ENCODE measurements at places on chromosomes 6 and 20.

GRCh38 chr6:128310451-128310850 lies 209.9 kb downstream of the PTPRK start:
- DNase-seq, result no peak

DNA sequence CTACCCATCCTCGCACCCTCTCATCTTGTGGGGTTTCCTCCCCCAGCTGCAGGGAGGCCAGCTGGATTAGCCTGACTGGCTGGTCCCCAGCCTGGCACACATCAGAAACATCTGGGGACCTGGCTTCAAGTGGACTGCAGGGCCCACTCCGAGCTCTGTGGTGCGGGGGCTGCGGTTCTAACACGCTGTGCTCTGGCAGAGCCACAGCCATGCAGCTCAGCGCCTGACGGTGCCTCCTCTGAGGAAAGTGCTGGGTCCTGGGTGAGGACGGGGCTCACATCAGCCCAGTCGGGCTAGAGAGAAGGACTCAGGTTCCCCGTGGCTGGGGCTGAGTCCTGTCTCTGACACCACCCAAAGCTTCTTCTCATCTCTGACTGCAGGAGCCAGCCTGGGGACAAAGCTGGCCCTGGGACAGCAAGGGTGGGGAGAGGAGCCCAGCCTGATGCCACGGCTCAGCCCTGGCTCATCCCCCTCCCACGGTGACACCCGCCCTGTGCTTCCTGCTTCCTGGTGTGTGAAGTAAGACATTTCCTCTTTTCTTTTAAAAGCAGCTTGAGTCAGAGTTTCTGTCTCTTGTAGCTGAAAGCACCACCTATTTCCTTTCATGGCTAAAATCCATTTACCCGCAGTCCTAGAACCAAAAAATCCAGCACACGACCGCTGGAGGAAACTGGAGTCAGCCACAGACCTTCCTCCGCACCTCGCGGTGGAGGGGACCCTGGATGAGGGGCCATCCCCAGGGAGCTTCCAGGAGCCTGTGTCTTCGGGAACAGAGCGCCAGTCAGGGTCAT lies 127.4 kb upstream of the AFDN start:
- no peak for DNase-seq

DNA sequence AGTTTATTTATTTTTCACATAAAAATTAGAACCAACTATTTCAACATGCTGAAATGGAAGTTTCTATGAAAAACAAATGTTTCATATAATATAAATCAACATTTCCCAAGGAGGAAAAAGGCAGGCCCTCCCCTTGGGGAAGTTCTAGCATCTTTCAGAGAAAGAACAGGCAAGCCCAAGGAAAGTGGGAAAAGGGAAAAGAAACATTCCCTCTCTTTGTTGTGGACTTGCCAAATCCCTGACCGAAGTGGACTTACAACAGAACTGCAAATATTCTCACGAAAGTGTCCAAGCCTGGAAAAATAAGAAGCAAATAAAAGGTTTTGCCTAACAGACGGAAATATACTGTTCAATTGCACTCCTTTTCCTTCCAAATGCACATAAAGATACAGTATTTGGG lies 214.4 kb downstream of the ATXN1 start:
- DNase-seq, result no peak

- peak; percentile 67 for DNase-seq
Measured at GRCh38 chr6:169935348-169935718, 183.9 kb downstream of the ERMARD start.

GRCh38 chr6:130734161-130734560 lies 93.0 kb upstream of the SMLR1 start:
- no peak for DNase-seq

- peak; percentile 23 for DNase-seq
Measured at GRCh38 chr6:97150932-97151331, 132.1 kb downstream of the MMS22L start.

- peak; percentile 15 for DNase-seq
Measured at GRCh38 chr6:50936277-50936681, 117.6 kb downstream of the TFAP2B start.

- no peak for DNase-seq
Measured at GRCh38 chr6:30325150-30325872, 1.4 kb upstream of the TRIM39 start.

DNA sequence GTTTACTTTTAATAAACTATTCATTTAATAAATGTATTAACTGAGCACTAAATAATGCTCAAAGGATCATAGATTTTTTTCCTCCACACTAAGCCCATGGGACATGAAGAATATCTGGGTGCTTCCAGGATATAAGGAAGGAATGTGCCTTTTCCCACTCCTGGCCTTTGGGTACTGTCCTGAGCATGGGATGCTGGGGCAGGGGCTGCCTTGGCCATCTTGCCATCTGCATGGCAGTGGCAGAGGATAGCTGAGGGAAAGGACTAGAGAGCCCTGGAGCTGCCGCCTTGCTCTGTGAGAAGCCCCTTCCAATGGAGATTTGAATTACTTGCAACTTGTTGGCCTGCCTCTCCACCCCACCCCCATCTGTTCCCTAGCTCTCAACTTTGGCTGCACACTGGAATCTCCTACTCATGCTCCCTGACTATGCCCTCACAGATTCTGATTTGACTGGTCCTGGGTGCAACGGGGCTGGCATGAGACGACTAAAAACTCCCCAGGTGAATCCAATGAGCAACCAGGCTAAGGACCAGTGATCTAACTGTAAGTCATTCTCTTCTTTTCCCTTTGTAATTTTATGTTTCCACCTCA lies 15.6 kb downstream of the DDRGK1 start:
- no peak for DNase-seq

GRCh38 chr6:22147921-22148776 lies 148.7 kb downstream of the PRL start:
- peak; percentile 94 for DNase-seq

DNA sequence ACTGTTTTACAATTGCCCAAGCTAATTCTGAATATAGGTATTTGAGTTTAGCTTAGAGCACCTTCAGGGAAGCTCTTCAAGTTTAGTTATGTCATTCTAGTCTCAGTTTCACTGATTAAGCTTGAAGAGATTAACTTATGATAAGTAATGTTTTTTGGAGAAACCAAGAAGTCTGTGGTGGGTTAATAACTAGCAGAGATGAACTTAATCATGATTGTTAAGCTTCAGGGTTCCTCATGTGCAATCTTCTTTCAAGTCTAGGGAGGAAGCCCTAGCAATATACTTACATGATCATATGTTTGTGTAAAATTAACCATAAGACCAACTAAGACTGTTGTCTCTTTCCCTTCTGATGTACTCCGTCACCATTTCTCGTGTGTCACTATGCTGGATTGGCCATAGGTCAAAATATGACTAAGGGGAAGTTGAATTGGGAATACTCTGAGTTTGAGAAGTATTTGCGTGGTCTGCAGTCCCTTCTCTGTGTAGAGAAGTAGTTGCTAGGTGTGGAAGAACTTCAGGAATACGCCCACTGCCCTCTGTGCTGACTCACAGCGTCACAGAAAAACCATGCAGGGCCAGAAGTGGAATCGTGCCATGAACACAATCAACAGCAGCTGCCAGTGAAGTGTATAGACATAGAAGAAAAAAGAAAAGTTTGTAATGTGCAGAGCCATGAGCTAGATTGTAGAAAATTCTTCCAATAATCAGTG lies 88.3 kb downstream of the SH3BGRL2 start:
- peak; percentile 2 for DNase-seq

DNA sequence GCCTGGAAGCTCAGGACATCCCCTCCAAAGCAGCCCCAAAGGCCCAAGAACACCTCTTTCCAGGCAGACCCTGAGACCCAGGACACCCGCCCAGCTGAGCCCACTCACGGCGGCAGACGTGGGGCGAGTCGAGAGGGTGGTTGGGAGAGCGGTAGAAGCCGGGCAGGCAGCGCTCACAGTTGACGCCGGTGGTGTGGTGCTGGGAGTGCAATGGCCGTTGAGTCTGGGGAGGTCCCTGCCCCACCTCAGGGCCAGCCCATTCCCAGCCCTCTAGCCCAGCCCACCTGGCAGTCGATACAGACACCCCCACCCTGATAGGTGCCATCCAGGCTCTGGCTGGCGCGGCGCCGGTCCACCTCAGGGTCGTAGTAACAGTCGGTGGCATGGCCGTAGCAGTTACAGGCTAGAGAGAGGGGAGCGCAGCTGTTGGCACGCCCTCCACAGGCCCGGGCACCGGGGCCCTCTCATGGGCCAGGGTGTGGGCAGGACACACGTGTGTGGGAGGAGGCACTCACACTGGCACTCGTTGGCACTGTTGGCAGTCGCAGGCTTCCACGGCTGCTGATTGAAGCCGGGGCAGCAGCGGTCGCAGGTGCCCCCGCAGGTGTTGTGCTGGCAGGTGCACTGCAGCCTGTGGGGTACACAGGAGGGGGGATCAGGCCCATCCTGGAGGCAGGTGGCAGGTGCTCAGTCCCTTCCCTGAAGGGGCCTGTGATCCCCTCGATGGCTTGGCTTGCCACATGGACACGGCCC lies 20.5 kb downstream of the LAMA5 start:
- DNase-seq, result no peak

GRCh38 chr6:75188221-75188925 lies 17.5 kb downstream of the COL12A1 start:
- no peak for DNase-seq

DNA sequence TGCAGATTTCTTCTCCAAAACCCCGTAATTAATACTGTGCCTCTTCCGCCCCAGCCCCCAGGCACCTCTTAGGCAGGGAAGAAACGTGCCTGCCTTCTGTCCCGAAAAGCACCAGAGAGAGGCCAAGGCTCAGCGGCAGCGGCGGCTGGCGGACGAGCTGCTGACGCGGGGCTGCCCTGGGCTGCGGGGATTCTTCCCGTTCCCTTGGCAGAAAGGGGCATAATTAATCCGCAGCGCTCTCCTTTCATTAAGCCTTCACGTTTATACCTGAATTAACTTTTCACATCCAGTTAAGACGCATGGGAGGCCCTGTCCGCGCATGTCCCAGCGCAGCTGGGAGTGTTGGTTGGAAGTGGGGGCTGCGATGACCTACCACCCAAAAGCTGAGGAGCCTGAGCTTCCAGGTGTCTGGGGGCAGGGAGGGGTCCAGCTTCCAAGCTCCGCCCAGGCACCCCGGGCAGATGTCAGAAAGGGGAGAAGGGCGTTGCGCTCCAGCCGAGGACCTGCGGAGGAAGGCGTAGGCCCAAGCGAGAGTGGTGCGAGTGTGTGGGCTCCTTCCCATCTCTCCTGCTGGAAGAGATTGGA lies 167.4 kb upstream of the LRFN2 start:
- DNase-seq, result no peak

DNA sequence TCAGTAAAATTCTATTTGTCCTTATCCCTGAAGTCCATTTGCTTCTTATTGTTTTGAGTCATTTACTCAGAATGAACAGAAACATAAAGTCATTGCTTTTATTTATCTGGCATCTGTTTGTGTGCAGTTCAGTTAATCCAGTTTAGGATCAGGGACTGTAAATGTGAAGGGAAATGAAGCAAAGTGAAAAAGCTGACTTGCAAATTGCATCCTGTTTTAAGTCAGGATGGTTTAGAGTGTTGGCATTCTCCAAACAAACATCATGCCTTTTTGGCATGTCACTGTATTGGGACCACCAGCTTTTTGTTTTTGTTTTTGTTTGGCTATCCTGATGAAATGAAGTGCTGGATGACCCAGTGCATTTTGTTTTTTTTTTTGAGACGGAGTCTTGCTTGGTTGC lies 100.2 kb upstream of the CLDN20 start:
- no peak for DNase-seq

- DNase-seq, result no peak
Measured at GRCh38 chr6:76835293-76835692, 628.0 kb downstream of the HTR1B start.

- DNase-seq, result no peak
Measured at GRCh38 chr6:166720856-166721255, 93.8 kb upstream of the RPS6KA2 start.

- DNase-seq, result peak; percentile 40
Measured at GRCh38 chr6:143368426-143368825, 82.1 kb downstream of the ADAT2 start.

DNA sequence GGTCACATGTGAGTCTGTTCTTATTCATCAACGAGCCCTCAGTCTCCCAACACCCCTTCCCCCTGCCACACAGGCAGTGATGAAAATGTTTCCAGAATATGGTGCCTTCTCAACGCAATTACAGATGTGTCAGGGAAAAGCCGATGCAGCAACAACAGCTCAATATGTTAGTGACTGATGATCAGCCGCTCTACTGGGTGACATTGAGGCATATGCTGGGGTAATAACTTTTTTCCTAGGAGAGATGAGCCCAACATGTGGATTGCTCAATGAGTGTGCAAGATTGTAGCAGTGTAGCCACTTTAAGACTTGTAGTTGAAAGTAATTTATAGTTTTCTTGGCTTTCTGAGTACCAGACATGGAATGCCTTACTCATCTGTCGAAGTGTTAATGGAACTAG lies 49.4 kb downstream of the DTD1 start:
- no peak for DNase-seq

DNA sequence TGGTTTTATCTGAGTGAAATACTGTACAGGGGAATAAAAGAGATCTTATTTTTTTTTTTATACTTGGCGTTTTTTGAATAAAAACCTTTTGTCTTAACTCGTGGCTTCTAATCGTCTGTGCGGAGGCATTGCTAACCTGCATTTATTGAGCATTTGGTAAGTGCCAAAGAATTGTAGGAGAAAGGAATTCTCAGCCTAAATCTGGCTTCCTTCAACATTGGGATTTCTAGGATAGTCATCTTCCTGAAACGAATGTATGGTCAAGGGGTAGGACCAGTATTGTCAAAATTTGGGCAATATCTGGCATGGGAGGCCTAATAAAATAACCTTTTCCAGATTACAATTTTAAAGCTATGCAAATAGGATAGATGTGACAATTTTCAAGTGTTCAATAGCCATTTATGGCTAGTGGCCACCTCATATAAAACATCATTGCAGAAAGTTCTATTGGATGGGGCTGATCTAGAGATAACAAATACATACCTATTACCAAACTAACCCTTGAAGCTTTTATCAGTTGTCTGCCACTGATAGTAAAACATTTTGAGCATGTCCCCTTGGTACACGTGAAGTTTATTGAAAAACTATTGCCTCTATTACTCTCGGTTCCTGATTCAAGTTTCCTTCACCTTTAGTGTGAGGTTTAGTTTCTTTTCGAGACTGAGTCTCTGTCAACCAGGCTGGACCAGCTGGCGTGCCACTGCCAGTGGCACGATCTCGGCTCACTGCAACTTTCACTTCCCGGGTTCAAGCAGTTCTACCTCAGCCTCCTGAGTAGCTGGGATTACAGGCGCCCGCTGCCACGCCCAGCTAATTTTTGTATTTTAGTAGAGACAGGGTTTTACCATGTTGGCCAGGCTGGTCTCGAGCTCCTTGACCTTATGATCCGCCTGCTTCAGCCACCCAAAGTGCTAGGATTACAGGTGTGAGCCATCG lies 5.6 kb downstream of the PIM1 start:
- no peak for DNase-seq

DNA sequence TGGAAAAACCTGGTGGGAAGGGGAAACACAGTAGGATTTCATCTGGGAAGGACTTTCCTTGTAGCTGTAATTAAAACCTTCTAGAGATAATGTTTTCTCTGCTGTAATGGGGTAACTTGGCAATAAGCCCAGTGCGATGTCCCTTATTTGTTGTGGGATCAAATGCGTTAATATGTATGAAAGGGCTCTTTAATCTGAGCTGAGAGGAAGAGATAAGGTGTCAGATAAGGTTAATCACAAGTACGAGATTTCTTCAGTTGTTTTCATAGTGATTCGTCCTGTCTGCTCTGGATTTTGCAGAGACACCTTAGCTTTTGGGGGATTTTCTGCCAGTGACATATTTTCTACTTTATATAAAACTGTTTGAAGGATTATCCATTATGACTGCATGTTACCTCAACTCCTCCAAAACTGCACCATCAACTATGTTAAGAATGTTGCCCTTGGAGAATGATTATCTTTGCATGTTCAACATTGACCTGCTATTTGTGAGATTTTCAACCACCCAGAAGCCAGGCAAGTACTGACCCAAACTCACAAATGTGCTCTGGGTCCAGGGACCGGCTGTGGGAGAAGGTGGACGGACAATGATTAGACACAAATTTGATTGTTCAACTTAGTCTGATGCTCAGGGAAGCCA lies 21.2 kb upstream of the ELOVL5 start:
- no peak for DNase-seq

Data from DMS53 (cell line).